Activated naive CD4-positive, alpha-beta T cell (primary cell): ENCODE measurements at places on chromosomes 12 and 14.

DNA sequence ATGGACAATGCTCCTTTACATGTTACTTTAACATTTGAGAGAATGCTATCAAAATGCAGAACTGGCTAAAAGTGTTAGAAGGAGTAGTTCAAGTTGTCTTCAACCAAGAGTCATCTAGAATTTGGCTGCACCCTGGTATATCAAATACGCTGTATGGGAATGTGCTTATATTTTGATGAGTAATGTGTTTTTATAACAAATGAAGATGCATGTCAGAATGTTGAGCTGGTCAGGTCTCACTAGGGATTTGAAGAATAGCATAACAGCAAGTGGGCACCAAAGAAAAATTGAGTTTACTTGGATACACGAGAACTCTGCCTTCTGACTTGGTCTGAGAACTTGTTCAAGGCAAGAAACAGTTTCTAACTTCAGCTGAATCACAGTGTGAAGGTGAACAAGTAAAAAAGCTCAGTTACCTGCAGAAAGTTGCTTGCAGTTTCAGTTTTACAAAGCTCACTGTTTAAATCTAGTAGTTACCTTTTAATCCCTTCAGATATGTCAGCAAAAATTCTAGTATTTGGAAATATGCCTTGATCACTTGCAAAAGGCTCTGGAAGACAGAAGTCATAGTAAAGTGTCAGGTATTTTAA, 82.3 kb downstream of the PDE3A start:
- DNase-seq: no peak

- DNase-seq: no peak
Measured at GRCh38 chr12:89918172-89918846, 209.7 kb upstream of the ATP2B1 start.

GRCh38 chr14:100291305-100292075, 14.8 kb downstream of the SLC25A29 start:
- DNase-seq: no peak

DNA sequence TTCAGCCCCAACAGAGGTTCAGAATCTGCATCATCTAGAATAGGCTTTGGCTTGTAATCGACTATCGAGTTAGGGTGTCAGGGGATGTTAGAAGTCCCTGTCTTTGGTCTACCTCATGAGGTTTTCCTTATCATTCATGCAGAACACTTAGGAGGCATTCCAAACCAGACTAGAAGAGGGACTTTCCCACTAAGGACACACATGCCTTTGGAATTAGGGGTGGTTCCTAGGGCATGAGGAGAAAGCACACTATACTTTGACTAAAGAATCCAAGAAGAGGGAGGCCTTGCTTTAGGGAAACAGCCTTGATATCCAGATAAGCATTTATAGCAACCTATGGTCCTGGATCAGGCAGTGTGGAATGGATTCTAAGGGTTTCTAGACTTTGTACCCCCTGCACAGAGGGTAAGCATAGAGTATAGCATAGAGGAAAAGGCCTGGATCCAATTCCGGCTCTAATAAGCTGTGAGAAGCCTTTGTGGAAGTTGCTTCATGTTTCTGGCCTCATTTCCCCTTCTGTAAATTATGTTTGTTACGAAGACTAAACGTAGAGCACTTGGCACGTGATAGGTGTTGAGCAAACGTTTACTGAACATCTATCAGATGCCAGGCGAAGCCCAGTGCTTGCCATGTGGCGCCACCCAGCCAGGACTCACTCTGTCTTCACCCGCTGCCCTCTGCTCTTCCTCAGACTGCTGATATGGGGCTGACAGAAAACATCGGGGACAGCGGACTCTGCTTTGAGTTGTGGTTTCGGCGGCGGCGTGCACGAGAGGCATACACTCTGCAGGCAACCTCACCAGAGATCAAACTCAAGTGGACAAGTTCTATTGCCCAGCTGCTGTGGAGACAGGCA, 13.2 kb downstream of the ZNF219 start:
- no peak for DNase-seq

- no peak for DNase-seq
Measured at GRCh38 chr12:124745465-124745890, 118.2 kb downstream of the SCARB1 start.

GRCh38 chr12:118061873-118062843, 1.2 kb upstream of the WSB2 start:
- DNase-seq: no peak

DNA sequence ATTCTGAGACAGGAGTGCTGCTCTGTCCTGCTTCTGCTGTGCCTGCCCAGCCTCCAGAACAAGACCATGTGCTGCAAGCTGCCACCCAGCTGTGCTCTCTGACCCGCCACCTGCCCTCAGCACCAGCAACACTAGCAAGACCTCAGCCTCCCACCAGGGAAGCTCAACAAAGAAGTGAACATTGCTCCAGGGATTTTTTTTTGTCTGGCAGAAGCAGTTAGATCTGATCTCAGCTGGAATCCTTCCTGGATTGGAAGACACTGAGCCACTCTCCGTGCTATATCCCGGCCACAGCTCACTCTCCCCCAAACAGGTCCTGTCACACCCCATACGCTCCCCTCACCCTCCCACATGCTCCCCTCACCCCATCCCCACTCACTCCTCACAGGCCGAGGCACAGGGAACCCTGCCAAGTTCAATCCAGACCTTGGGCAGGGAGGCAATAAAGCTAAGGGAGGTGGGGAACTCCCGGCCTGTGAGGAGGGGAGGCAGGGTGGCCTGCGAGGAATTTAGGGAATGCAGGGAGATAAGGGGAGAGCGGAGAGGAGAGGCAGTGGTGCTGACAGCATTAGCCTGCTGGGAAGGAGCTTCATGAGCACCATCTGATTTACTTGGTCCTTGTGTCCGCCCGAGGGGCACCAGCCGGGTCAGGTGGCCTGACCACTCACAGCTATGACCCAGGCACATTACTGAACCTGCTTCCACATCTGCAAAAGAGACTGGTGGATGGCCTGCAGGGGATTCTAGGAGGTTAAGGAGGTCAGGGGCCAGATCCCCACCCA, 29.7 kb downstream of the CCDC85C start:
- DNase-seq: no peak

DNA sequence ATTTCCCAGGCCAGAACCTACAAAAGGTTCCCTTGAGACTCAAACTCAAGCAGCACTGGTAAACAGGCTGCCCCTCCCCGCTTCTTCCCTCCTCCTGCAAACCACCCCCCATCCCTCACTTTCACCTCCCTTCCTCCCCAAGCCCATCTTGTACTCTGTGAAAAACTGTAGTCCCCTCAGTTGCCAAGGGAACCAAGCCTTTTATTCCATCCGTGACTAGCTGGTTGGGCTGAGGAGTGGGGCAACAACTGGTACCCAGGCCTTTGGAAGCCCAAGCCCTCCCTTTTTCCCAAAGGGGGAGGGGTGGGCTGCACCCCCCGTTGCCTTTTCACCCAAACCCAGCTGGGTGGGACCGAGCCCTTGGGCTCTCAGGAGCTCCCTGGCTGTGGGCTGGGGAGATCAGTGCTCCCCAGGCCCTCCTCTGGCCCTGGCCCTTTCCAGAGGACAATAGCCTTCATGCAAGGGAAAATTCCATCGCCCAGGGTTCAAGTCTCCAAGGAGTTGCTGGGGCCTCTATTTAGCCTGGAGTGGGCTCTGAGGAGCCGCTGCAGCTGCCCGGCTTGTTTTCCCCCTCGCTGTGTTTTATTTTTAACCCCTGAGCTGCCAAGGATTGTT, 61.9 kb downstream of the ZFP36L1 start:
- no peak for DNase-seq

DNA sequence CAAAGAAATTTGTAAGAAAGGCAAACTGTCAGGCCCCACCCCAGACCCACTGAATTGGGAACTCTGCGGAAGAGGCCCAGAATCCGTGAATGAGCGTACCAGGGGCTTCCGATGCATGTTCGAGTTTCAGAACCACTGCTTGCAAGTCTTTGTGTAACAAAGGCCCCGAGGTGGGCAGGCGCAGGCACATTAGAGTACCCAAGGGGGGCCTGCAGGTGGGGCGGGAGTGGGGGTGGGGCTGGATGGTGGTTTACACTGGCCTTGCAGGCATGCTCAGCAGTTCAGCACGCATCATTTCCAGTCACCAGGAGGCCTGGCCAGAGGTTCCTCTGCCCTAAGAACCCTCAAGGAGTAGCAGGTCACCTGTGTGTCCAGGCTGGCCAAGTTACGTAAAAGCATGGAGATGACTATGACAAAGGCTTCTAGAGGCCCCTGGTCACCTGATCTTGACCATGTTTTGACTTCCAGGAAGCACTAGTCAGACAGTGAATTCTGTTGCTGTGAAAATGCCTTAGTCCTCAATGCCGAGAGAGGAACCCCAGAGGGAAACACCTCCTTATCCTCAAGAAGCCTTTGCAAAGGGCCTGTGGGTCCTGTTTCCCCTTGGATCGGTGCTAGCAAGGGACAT, 33.2 kb upstream of the IRF2BPL start:
- no peak for DNase-seq

- DNase-seq: no peak
Measured at GRCh38 chr12:91155990-91156389, 26.6 kb downstream of the DCN start.

DNA sequence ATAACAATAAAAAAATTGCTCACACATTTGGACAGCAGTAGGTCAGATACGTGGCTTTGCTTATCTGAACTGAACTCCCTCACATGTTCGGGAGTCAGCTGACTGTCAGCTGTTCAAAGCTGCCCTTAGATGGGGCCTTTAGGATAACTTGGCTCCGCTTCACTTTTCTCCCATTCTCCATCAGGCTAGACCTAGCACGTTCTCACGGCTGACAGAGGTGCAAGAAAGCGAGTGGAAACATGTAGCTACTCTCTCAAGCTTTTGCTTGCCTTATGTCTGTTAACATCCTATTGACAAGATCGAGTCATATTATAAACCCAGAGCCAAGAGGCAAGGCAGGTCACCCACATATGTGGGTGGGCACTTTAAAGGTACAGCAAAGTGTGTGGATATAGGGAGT, 112.0 kb upstream of the PDZRN4 start:
- no peak for DNase-seq

DNA sequence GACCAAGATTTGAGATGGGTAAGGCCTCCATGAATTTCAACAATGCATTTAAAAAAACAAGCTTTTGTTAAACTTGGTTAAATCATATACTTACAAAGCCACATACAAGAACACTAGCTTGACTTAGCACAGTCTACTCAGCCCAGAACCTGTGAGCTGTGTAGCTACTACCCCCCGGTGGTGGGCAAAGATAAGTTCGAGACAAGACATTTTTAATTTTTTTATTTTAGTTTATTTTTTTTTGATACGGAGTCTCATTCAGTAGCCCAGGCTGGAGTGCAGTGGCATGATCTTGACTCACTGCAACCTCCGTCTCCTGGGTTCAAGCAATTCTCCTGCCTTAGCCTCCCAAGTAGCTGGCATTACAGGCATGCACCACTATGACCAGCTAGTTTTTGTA, 3.7 kb upstream of the NECAP1 start:
- peak; percentile 24 for DNase-seq

DNA sequence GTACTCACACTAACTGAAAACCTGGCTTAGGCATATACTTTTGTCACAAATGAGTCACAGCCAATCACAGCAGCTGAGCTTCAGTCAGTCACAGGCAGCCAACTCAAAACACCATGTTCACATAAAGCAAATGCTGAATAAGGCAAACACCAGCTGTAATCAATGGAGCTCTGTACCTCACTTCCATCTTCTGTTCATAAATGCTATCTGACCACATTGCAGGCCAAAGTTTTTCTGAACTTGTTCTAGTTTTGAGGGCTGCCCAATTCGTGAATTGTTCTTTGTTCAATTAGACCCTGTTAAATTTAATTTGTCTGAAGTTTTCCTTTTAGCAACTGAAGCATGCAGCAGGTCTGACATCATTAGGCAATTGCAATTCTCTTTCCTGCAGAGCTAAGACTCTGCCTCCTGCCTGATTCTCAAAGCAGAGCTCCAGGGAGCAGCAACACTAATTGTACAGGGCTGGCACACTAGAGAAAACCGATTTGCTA, 129.9 kb downstream of the WIF1 start:
- DNase-seq: no peak

GRCh38 chr12:119419381-119419780, 84.9 kb downstream of the CCDC60 start:
- DNase-seq: no peak

DNA sequence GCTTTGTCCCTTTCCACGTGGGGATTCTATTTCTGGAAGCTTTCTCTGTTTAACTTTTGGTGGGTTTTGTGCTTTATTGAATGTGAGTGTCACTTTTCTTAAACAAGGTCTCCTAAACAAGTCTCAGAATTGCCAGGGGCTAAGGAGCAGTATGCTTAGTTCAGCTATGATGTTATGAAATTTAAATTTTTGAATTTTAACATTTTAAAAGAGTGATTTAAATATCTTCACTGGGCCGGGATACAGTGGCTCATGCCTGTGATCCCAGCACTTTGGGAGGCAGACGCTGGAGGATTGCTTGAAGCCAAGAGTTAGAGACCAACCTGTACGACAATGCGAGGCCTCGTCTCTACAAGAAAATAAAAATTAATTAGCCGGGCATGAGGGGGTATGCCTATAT, 276.2 kb downstream of the ERC1 start:
- DNase-seq: no peak

GRCh38 chr14:35385042-35385839, 19.3 kb downstream of the NFKBIA start:
- DNase-seq: no peak

DNA sequence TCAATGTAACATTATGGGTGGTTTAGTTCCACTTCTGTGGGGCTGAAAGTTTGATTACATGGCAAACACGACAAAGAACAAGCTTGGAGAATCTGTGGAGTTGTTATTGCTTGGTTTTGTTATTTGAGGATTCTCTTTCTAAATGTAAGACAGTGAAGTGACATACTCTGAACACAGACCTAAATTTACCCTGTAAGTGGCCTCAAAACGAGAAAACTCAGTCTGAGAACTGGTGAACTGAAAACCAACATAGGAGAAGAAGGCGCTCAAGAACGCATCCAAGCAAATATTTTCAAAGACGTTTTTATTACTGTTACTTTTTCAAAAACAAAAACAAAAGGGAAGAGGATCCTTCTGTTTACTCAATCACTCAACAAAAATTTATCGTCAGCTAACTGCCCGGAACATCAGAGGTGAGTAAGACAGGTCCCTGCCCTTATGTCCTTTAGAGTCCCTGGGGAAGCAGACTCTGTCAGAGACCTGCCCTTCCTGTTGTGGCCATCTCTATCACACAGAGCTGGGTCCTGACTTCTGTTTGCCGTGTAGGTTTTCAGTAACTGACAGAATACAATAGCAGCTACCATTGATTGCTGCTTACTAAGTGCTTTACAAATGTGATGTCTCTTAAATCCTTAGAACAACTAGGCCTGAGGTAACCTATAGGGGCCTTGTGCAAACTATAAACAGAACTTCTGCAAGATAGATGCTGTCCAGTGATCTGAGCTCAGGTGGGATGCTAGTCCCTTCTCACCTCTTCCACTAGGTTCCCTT, 79.3 kb upstream of the C12orf71 start:
- DNase-seq: no peak

DNA sequence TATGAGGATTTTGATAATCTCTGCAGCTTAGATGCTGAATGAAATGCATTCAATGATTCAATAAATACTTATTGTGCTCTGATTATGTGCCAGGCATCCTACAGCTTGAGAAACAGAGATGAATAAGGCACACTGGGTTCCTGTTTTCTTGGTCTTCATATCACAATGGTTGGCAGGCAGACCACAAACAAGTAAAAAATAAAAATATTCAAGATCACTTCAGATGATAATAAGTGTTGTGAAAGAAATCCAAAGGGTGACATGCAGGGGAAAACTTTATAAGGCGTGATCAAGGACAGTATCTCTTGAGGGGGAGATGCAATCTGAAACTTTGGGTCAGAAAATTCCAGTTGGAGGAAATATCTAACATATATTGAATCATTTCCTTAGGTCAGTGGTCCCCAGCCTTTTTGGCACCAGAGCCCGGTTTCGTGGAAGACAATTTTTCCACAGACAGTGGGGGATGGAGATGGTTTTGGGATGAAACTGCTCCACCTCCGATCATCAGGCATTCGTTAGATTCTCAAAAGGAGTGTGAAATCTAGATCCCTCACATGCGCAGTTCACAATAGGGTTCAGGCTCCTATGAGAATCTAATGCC, 73.7 kb upstream of the RAP1B start:
- DNase-seq: no peak
